Esophagus mucosa (tissue), 1 donor: ENCODE measurements at places on chromosomes 11 and 22.

GRCh38 chr11:111631666-111632039 lies 29.4 kb downstream of the SIK2 start:
- ATAC-seq, result no peak

DNA sequence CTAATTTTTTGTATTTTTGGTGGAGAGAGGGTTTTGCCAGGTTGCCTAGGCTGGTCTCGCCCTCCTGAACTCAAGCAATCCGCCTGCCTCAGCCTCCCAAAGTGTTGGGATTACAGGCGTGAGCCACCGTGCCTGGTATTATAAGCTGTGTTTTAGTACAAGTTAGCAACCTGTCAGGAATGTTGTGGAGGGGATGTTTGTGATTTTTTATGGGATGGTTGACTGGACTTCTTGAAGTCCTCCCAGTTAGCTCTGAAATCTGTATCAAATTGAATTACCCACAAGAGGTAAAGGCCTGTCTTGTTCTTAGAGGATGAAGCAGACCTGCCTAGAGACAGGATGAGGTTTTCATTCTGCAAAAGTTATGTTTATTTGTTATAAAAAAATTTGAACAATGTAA lies 34.1 kb upstream of the IL18BP start:
- ATAC-seq, result no peak

DNA sequence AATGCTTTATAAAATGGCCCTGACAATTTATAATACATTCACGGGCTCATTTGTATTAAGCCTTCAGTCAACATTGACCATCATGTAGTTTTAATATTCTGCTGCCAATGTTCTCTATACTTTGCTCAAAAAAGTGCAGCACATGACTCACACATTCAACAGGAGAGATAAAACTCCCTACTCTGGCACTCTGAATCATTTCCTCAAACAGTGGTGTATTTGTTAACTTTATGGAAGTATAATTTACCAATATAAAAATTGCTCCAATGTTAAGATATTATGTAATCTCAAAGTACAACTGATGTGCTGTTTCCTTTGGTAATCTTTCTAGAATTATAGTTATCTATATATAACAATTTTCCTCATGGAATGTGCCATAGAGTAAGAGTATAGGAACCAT lies 39.9 kb downstream of the MAML2 start:
- peak; percentile 53 for ATAC-seq

GRCh38 chr11:109641549-109641948 lies 219.6 kb downstream of the C11orf87 start:
- no peak for ATAC-seq

GRCh38 chr22:28148816-28149465 lies 229.9 kb upstream of the PITPNB start:
- peak; percentile 70 for ATAC-seq

- no peak for ATAC-seq
These were observed 25.0 kb downstream of the PARVG start for GRCh38 chr22:44205516-44206329.

DNA sequence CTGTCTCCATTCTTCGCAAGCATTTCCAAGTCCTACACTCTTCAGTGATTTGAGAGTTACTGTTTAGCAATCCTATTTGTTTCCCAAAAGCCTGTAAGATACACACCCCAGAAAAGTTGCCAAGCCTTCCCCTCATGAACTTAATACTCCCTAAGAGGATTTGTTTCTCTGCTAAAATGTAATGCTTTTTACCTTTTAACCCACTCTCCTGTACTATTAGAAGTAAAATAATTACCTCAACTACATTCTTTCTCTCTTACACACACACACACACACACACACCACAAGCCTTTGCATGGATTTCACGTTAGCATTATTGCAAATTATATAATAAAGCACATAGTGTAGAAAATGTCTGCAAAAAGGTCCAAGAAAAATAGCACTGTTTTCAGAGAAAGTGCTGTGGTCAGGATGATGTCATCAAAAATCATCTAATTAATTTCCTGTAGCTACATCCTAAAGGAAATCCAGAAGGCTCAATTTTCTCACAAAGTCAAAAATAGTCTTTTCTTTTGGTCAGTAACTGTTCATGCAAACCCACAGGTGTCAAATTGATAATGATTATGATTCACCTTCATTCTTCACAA lies 364.1 kb upstream of the PITPNB start:
- no peak for ATAC-seq

GRCh38 chr22:24335496-24335895 lies 64.9 kb downstream of the SPECC1L start:
- no peak for ATAC-seq

DNA sequence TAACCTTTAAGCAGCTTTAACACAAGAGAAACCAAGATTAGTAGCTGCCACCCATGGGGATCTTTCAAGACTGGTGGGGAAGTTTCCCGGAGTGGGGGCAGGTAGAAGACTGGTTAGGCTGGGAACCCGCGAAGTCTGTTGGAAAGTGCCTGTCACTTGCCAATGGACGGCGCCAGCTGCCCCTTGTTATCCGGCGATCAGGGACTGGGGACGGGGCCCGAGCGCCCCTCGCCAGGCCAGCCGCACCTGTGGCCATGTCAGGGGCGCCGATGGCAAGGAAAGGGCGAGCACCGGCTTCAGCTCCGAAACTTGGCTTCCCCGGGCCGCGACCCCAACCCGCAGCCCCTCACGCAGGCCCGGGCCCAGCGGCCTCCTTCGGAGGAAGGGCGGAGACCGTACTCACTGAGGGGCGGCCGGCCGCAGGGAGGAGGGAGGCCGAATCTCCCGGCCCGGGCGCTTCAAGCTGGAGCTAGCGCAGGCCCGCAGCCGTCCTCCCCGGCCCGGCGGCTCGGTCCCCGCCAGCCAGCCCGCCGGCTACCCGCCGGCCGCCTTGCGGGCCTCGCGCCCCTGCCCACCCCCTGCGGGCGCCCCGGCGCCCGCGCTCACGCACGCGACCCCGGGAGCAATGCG lies 539 bp downstream of the EIF4ENIF1 start:
- peak; percentile 43 for ATAC-seq
